ENCODE measurements at places on chromosomes 11 and 22.

GRCh38 chr11:61067782-61068446 is 34.4 kb upstream of the CD5 start:
- no peak for DNase-seq

GRCh38 chr11:75996523-75997442 is 181.8 kb downstream of the UVRAG start:
- no peak for DNase-seq

GRCh38 chr11:63882555-63883242 is 34.3 kb downstream of the RCOR2 start:
- no peak for DNase-seq

DNA sequence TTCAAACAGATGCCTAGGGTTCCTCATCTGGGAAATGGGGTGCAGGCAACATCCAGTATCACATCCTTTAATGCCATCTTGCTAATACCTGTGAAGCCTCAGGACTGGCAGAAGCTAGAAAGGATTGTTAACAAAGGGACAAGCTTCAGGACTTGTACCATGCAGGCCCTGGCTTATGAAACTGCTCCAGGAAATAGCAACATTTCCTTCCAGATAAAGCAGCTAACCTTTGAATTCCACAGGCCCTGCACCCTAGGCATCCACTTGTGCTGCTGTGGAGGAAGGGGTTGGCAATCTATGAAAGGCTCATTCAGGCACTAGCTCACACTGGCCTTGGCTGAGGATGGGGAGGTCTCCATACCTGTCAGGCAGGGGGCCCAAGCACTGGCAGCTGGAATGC is 87.2 kb downstream of the BTBD10 start:
- no peak for DNase-seq

GRCh38 chr11:28243581-28243980 is 135.4 kb downstream of the METTL15 start:
- DNase-seq, result no peak

GRCh38 chr11:64650923-64651523 is 60.0 kb downstream of the SLC22A12 start:
- DNase-seq, result no peak

- no peak for DNase-seq
These were observed 26.5 kb upstream of the WNT7B start for GRCh38 chr22:46003271-46004091.

DNA sequence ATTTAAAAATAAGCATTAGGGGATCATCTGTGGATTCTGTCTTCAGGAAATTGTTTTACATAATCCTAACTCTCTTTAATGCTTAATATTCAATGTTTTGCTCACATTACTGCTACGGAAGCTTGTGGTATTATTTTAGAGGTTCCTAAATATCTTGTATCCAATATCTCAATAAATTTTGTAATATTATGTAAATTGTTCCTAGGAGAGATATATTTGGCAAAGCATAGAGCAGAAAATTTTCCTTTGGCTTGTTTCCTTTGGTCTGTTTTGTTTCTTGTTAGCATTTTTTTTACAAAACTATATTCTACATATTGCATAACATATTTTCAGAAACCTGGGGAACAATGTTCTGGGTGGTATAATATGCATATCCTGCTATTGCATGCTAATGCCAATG is 144.8 kb downstream of the GRIA4 start:
- DNase-seq, result no peak

DNA sequence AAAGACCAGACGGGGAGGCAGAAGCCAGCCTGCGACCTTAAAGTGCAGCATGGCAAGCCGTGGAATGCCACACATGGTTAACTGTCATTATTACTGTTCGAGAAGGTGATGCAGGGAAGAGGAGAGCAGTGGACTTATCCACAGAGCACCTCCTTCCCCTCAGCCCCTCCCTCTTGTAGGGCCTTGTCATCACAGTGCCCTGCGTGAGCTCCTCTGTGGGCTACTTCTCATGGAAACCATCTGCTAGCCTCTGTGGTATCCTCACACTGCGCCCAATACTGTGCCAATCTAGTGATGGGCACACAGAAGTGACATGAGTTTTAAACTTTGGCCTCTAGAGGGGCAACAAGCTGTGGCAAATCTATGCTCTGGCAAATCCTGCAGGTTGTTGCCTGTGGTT is 18.2 kb upstream of the CCDC134 start:
- DNase-seq, result no peak

DNA sequence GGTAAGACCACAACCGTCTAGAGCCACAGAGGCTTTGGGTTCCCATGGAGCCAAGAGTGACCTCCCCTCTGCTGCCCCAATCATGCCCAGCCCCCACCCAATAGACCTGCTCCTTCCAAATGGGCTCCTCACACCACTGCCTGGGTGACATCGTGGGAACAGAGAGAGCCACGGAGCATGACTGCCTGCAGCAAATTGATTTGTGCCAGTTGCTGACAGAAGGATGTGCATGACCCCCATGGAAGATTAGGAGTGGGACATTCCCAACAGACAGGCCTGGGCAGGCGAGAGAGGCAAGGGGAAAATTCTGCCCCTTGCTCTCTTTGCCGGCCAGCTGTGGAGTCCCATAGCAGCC is 88.5 kb downstream of the TENM4 start:
- no peak for DNase-seq

DNA sequence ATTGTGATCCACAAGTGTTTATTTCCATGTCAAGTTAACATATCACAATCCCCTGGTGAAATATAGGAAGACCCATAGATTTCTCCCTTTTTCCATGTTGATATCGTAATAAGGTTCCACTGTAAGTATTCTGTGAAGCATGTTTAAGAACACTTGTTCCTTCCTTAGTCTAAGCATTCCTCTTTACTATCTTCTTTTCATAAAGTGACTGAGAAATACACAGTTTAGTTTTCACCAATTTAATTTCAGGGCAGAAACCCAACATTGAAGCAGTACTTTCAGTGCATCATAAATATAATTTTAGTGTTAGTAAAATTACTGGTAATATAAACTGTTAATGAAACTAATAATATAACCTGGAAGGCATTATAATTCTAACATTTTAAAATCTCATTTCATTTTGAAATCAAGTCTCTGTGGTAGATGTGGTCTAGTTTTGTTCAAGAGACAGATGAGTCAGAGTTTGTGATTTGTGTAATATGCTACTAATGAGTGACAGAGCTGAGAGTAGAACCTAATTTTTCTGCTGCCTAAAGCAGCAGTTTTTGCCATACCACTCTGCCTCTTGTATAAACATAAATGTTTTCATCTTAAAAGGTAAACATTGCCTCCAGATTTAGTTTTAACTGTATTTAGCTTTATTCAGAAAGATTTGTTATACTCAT is 79.4 kb downstream of the ATM start:
- DNase-seq, result no peak

GRCh38 chr11:74725701-74726100 is 5.5 kb downstream of the CHRDL2 start:
- DNase-seq, result no peak

- DNase-seq, result no peak
These were observed 4.7 kb upstream of the ANGPTL5 start for GRCh38 chr11:101920992-101921391.

- peak; percentile 60 for DNase-seq
These were observed at the start of gene FOLH1 for GRCh38 chr11:49208006-49208721. TSS of gene FOLH1 (minus strand) at chr11:49208602. CDS start at chr11:49208409, 193 bp downstream.

DNA sequence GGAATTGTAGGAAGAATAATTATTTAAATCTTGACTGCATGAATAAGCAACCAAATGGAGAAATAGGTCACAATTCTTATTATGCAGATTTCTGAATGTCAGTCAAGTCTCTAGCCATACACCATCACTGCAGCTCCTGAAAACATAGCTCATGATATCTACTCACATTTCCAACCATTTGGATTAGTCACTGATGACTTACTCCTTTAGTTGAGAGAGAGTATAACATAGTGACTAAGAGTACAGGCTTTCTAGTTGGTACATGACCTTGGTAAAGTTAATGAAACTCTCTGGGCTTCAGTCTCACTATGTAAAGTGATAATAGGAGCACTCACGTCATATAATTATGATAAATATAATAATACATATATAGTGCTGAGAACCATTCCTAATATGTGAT is 265.2 kb downstream of the KCNA4 start:
- DNase-seq, result no peak
